ENCODE measurements at places on chromosomes 6 and 20.
A peak's percentile ranks its signal among the peaks of the same experiment; 100 is the strongest.

- DNase-seq, result no peak
Observed at GRCh38 chr6:129513471-129513870, 196.5 kb downstream of the ARHGAP18 start.

DNA sequence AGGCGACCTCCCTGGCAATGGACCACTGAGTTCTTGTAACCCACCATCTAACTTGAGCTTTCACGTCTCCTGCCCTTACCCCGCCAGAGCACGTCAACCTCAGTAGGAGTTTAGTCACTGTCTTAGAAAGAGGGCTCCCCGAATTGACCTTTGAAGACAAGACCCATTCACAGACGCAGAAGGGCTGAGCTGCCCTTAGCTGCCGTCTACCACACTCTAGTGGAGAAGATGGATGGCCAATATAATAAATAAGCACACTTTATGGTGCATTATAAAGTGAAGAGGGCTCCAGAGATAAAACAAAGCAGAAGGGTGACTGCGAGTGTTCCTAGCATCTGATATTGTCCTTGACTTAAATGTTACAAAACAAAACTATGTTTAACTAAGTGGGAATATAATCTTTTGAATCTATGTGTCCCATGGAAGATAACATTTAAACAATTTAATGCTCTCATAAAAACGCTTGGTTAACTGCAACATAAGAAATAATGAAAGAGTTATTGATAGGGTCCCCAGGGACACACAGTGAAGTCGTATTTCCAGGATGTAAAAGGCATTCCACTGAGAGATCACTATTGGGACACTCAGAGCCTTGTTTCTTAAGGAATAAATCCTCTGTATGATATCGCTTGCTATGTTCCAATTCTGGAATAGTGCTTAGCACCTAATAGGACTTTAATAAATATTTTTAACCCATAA lies 261.1 kb downstream of the THBS2 start:
- DNase-seq, result no peak

- DNase-seq, result no peak
Observed at GRCh38 chr20:684676-685319, 9.2 kb upstream of the SCRT2 start.

- no peak for DNase-seq
Observed at GRCh38 chr6:17816921-17817611, 110.3 kb upstream of the NUP153 start.

GRCh38 chr20:25985597-25985996 lies 288.9 kb upstream of the ZNF337 start:
- DNase-seq, result no peak

- no peak for DNase-seq
Observed at GRCh38 chr6:123587838-123588545, 48.8 kb downstream of the TRDN start.

- no peak for DNase-seq
Observed at GRCh38 chr20:11271319-11271718, 597.5 kb upstream of the JAG1 start.

- DNase-seq, result peak; percentile 14
Observed at GRCh38 chr6:105872249-105872648, 213.9 kb upstream of the PRDM1 start.

DNA sequence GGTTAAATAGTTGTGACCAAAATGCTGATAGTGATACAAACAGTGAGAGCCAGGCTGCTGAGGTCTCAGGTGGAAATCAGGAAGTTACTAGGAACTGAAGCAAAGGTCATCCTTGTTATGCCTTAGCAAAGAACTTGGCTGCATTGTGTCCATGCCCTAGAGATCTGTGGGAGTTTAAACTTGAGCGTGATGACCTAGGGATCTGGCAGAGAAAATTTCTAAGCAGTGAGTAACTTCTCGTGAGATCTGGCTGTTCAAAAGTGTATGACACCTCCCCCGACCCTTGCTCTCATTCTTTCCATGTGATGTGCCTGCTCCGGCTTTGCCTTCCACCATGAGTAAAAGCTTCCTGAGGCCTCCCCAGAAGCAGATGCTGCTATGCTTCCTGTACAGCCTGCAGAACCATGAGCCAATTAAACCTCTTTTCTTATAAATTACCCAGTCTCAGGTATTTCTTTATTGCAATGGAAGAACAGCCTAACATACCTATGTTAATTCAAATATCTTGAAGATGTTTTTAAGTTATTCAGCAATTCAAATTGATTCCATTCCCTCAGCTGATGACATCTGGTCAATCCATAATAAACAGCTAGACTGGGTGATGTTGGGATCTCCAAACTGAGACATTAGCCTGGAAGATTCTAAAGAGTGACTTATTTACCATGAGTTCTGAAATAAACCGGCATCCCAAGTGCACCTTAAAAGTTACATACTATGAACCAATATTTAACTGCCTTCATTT lies 33.8 kb downstream of the KIF16B start:
- DNase-seq, result no peak

DNA sequence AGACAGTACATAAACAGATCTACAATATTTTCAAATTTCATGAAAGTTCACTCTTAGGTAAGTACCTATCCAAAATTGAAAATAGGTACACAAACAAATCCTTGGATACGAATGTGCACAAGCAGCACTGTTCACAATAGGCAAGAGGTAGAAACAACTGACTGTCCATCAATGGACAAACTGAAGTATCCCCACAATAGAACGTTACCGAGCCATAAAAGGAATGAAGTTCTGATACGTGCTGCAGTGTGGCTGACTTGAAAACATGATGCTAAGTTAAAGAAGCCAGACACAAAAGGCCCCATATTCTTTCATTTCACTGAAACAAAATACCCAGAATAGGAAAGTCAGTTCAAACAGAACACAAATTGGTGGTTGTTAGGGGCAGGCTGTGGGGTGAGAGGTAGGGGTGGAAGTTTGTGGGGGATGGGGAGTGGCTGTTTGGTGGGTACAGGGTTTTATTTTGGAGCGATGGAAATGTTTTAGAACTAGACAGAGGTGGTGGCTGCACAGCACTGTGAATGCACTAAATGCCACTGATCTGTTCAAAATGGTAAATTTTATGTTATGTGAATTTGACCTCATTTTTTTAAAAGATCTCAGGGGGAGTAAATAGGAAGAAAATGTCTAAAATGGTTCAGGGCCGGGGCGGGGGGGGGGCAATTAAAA lies 89.5 kb downstream of the ZMYND8 start:
- no peak for DNase-seq

All from CD4-positive, alpha-beta T cell treated with Interleukin-17A for 1 hour (primary cell).